ENCODE measurements at places on chromosomes 16 and 17. TPM values are rescaled to one million over a fixed set of nuclear protein-coding genes. Genes with fewer than 3 reads are reported as not detected.

- no peak for DNase-seq
These were observed 7.8 kb downstream of the GAS2L2 start for GRCh38 chr17:35745246-35745645.

GRCh38 chr17:82491533-82491932, 28.0 kb upstream of the FOXK2 start:
- DNase-seq = no peak

- DNase-seq = peak; percentile 81
These were observed at the start of gene SRCIN1 for GRCh38 chr17:38605841-38606645. TSS of gene SRCIN1 (minus strand) at chr17:38605952. CDS start at chr17:38605705, 247 bp downstream.

The ATPAF2 gene
- 28.1 TPM for total RNA-seq

DNA sequence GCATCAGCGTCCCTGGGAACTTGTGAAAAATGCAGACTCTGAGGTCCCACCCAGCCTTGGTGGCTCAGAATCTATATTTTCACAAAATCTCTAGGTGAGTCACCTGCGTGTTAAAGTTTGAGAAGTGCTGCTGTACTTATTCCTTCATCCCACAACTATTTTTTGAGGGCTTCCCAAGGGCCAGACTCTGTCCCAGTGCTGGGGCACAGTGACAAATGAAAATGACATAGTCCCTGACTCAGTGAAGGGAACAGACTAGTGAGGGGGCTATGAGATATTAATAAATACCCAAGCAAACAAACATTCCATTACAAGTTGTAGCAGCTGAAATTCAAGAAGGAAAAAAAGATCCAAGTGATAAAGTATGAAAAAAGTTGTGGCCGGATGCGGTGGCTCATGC, 9.9 kb upstream of the EMP2 start:
- no peak for DNase-seq

GRCh38 chr17:76683921-76684745, 26.6 kb downstream of the MXRA7 start:
- DNase-seq = no peak

GRCh38 chr17:81171941-81172340, 5.9 kb upstream of the AATK start:
- no peak for DNase-seq

DNA sequence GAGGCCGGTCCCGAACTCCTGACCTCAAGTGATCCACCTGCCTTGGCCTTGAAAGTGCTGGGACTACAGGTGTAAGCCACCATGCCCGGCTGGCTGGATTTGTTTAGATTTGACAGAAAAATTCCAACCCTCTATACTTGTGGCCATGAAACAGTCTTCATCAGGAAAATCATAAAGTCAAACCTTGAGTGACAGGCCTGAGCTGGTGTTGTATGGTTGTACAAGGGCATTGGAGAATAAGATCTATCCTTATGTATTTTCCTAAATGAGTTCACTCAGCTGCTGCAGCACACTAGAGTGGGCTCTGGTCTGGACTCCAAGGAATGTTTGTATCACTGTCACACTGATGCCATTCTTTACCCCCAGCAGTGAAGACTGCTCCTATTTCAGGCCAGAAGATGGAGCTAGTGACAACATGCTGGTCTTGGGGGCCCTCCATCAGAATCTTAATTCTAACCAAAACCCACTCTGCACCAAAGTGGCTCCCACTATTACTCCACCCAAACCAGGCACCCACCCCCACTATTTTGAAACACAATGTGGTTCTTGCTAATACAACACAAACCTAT, 27.4 kb downstream of the SNX11 start:
- no peak for DNase-seq

- DNase-seq = no peak
These were observed 2.8 kb downstream of the TENT4B start for GRCh38 chr16:50155925-50156324.

DNA sequence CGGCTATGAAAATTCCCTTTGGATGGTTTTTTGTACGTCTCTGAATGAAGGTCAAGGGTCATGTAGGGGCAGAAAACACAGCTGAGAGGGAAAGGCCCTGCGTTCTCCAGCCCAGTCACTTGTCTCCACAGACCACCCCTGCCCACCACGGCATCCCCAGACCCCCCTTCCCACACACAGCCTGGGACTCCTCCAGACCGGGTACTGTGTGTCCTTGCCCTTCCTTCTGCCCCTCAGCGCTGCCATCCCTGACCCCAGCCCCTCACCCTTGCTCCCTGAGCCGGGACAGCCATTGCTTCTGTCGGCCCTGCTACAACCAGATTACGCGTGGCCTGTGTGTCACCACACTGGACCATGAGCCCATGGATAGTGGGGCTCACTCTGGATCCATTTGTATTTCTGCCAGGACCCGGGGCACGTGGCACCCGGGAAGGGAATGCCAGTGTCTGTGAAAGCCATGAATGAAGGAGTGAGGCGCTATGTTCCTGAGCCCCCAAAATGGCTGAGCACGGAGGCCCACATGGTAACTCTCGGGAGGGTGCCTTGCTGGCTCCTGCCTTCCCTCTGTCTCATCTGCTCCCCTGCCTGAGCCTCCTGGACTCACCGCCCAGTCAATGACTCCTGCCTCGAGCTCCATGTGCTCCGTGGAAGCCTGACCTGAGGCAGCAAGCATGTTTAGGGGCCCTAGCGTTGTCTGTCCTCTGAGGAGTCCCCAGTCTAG, 139.1 kb upstream of the FOXF1 start:
- DNase-seq = no peak

GRCh38 chr16:50596762-50597450, 48.7 kb downstream of the NKD1 start:
- no peak for DNase-seq

The SMIM36 gene
- total RNA-seq = not detected

Data from frontal cortex (tissue), 4 donors.